Activated T-cell treated with anti-CD3 and anti-CD28 coated beads, Interleukin-2, amount 50 U/mL, for 1 hour (primary cell): ENCODE measurements at places on chromosomes 11 and 22.

DNA sequence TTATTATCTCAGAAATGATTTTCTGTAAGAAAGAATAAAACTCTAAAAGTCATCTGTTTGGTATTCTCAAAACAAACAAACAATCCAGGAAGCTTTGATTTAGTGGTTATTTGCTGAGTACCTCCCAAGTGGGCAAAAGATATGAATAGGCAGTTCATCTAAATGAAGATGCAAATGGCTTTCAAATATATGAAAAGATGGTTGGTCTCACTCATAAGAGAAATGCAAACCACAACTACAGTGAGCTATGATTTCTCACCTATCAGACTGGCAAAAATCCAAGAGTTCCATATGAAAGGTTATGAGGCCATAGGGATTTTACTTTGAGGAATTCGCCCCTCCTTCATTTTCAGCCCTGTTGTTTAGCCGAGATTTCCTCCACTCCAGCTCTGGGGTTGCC lies 11.3 kb upstream of the P2RY2 start:
- no peak for DNase-seq

DNA sequence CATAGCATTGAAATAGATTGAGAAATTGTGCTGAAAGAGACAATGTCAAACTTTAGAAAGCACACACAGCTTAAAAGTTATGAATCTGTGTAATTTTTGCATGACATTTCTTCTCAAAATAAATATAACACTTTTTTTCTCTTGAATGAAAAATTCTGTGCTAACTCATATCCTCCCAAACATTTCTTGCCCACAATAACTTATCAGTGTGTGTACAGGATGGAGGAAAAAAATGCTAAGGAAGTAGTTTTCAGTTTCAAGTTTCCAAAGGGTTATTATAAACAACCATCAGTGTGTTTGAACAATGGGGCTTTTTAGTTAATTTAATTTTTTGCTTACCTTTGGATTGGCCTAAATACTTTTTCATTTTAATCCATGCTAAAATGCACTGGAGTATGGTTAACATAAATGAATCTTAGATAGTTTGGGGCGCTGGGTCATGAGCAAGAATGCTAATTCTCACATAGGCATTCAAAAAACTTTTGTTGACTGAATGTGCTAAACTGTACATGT lies 82.9 kb upstream of the ARHGAP20 start:
- DNase-seq = no peak

- no peak for DNase-seq
These were observed 204.4 kb downstream of the FAM76B start for GRCh38 chr11:95585069-95585751.

- DNase-seq = no peak
These were observed 93.8 kb upstream of the FGF3 start for GRCh38 chr11:69912911-69913451.

DNA sequence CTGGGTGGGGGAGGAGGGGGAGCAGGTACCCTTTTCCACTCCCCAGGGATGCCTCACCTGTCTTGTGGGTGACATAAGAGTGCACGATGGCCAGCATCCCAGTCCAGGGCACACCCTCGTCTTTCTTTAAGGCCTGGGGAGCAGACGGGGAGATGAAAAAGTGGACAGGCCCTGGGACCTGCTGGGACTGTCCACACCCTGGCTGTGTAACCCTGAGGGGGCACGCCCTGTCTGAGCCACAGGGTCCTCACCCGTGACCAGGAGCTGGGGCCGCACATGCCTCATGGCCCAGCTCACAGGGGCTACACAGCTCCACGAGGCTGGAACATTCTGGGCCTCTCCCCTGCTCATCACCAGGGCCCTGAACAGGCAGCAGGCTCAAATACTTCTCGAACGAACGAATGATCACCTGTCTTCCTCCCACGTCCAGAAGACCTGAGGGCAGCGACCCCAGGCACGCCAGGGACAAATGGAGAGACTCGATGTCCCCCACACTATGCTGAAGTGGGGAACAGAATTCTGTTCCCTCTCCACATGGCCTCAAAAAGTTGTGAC lies 123.9 kb downstream of the PHF21B start:
- DNase-seq = no peak

GRCh38 chr11:102112509-102112821 lies 2.2 kb downstream of the YAP1 start:
- no peak for DNase-seq

- no peak for DNase-seq
These were observed 4.5 kb downstream of the TRIM29 start for GRCh38 chr11:120133216-120134105.

- DNase-seq = no peak
These were observed 264.3 kb downstream of the MIAT start for GRCh38 chr22:26921726-26922125.

GRCh38 chr22:40345271-40345670 lies 1.0 kb upstream of the ADSL start:
- peak; percentile 51 for DNase-seq

GRCh38 chr22:30474121-30474520 lies 2.3 kb upstream of the SEC14L3 start:
- no peak for DNase-seq

DNA sequence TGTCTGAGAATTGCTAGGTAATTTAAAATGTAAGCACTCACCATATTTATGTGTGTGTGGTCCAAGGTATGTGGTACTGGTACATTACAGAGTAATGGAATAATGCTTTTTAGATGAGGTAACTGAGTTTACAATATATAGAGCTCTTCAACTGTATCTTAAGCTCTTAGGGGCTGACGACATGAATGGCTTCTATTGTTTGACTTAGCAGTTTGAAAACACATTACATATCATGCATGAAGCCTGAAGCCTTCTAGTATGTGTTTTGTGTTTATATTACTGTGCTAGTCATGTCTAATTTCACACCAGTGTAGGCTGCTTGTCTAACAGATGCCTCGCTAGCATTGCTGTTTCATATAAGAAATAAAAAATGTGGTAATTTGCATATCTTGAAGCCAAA lies 37.2 kb downstream of the GAS2 start:
- DNase-seq = no peak

DNA sequence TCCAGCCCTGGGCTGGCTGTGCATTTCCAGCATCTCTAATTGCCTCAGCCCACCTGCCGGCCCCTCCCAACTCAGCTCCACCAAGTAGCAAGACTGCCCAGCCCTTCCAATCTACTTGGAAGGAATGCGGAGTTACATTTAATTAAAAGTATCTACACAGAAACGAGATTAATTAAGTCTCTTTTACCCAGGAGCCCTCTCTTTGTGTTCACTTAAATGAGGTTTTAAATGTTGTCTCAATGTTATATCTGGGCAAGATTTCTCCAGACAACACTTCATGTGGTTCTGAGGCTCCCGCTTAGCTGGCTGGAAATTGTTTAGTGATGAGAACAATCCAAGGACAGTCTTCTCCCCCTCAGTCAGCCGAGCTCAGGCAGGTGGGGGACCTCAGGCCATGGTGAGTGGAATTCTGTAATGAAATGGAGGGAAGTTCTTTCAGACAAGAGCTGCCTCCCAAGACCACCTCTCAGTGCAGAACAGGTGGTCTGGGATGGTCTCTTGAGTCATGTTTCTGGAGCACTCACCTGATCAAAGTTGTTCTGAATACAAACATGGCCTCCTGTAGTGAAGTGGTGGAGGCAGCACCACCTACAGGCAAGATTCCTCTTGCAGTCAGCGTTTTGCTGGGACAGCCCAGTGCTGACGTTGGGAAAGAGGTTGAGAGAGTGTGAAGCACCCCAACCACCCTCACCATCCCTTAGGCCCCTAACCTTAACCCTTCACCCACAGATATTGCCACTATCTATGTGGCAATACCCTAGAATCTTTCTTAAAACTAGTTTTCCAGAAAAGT lies 371.6 kb downstream of the CADM1 start:
- no peak for DNase-seq

GRCh38 chr11:110675548-110675947 lies 36.7 kb downstream of the ARHGAP20 start:
- no peak for DNase-seq

GRCh38 chr11:9719566-9720289 lies 55.9 kb downstream of the SWAP70 start:
- no peak for DNase-seq

GRCh38 chr22:23898006-23898974 lies 4.1 kb downstream of the MIF start:
- no peak for DNase-seq

GRCh38 chr22:26259510-26259909 lies 90.2 kb downstream of the SEZ6L start:
- DNase-seq = no peak

DNA sequence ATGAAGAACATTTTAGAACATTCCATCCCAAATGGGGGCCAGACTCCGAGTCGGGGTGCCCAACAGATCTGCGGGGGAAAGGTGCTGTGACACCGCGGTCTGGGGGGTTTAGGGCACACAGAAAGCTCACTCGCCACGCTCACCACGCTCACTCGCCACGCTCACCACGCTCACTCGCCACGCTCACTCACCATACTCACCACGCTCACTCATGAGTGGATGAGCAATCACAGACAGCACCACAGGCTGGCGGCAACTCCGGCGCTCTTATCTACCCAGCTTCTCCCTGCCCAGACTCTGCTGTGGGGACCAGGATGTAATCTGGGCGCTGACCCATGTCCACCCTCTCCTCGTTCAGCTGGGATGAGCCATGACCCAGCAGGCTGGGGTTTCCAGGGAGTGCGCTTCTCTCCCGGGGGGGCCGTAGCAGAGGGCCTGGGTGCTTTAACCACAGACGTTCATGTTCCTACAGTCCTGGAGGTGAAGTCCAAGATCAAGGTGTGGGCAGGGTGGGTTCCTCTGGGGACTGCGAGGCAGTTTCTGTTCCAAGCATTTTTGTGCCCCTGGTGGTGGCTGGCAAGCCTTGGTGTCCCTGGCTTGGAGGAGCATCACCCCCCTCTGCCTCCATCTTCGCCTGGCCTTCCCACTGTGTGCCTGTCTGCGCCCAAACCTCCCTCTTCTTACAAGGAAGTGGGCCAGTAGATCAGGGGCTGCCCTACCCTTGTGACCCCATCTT lies 141.2 kb downstream of the CTTN start:
- no peak for DNase-seq

- DNase-seq = no peak
These were observed 11.3 kb upstream of the CCDC83 start for GRCh38 chr11:85843929-85844328.

- DNase-seq = no peak
These were observed 37.0 kb upstream of the LRRC55 start for GRCh38 chr11:57144531-57145320.

- DNase-seq = no peak
These were observed 155.2 kb downstream of the TRIM29 start for GRCh38 chr11:119982517-119983239.

- no peak for DNase-seq
These were observed at the start of gene GAL3ST1 for GRCh38 chr22:30574095-30574981. TSS of gene GAL3ST1 (minus strand) at chr22:30574665. CDS start at chr22:30557392, 17,273 bp downstream.

DNA sequence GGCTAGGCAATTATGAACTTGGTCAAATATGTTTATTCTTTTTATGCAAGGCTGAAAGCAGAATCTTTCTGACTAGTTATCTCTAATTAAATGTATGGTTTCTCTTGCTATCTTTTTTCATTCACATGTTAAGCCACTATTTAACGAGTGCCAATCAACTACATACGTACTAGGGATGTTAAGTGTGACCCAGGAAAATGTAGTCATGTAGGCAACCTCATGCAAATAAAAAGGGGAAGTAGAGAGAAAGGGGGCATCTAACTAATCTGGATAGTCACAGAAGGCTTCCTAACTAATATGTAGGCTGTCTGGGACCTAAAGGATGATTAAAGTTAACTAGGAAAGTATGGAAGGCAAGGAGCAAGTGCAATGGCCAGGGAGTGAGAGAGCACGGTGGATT lies 23.5 kb downstream of the TBRG1 start:
- DNase-seq = no peak

DNA sequence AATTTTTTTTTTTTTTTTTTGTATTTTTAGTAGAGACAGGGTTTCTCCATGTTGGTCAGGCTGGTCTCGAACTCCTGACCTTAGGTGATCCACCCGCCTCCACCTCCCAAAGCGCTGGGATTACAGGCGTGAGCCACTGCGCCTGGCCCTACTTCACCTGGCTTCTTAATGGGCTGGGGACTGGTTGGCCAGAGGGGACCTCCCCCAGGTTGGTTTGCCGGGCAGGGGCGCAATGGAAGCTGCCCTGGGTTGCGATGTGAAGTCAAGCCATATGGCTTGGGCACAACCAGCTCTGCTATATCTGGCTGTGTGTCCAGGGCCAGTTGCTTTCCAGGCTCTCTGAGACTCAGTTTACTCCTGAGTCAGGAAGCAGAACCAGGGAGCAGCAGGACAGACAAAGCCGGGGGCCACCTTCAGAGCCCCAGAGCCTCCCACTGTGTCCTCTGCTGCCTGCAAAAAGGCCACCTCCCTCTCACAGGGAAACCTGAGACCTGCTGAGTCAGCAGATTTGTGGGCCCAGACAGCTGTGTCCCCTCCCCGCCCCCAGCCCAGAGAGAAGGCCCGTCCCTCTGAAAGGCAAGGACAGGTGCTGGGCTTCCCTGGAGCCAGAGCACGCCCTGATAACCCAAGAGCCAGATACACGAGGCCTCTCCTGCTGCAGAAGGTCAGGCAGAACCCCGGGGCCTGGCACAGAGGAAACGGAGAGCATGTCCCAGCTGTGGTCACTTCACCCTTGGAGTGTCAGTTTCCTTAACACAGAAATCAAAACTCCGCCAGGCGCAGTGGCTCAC lies 29.2 kb upstream of the DAGLA start:
- DNase-seq = no peak

GRCh38 chr22:28989484-28989883 lies 72.1 kb downstream of the C22orf31 start:
- no peak for DNase-seq

GRCh38 chr11:1317993-1318392 lies 8.6 kb upstream of the TOLLIP start:
- DNase-seq = no peak

- DNase-seq = no peak
These were observed 31.8 kb downstream of the SLCO2B1 start for GRCh38 chr11:75182664-75183063.

GRCh38 chr22:34886812-34887211 lies 179.1 kb upstream of the ISX start:
- no peak for DNase-seq

DNA sequence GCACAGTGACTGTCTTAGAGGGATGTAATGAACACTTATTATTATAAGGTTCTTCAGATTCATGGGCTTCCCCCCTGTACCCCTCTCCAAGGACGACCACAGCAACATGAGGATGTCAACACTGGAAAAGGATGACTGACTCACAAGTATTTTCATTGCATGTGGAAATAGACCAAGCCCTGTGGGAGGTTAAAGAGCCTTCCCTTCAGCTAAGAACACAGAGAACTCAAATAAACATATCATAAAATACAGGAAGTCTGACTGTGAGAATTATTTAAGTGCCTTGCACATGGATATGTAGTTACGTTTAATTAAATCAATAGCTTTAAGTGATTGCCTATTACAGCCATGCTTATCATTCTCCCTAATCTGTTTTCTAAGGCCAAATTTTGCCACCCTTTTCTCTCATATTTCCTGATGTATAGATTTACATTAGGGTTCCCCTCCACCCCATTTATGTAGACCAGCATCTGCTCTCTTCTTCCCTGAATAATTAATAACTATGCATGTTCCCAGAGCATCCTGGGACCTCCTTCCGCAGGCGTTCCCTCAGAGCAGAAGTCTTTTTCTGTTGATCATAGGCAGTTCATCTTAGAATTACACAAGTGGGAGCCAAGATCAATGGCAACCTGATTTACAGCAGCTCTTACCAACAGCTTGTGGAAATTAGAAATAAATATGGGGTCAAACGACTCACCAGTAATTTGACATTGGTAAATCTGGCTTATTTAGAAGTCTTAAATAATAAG lies 226.9 kb downstream of the OPCML start:
- DNase-seq = no peak

GRCh38 chr11:43856993-43857392 lies 23.6 kb upstream of the ALKBH3 start:
- DNase-seq = no peak

GRCh38 chr11:95917193-95918036 lies 6.5 kb downstream of the MTMR2 start:
- no peak for DNase-seq
